ENCODE measurements at places on chromosomes 4 and X.

- no peak for DNase-seq
Observed at GRCh38 chr4:158020176-158020575, 152.6 kb downstream of the GASK1B start.

- DNase-seq, result peak; percentile 29
Observed at GRCh38 chrX:43676971-43677572, 21.0 kb downstream of the MAOA start.

GRCh38 chrX:56066016-56066415 is 166.1 kb upstream of the KLF8 start:
- no peak for DNase-seq

- DNase-seq, result no peak
Observed at GRCh38 chr4:86633854-86634253, 39.7 kb downstream of the PTPN13 start.

DNA sequence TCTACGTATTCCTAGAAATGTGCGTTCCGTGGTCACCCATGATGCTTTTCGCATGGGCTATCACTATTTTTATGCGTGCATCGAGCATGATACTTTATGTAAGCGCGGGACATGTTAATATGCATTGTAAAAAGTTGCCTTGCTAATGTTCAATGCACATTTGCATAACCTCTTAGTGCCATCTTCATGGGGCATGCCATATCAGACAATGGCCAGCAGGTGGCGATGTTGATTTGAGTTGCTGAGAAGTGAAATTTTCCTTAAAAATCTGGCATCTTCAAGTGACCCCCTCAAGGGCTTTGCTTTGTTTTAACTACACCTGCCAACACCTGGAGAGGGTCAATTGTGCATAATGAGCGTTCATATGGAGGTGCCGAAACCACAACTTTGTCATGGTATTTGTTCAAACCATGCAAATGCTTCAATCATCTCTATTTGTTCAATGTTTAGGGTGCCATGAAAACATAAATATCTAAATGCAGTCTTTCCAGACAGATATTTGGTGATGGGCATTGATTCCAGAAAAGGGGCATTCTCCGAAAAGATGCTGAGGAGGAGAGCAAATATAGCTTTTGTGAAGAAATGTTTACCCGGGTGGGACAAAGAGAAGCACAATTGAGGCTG is 833.9 kb upstream of the PRKX start:
- DNase-seq, result peak; percentile 15

DNA sequence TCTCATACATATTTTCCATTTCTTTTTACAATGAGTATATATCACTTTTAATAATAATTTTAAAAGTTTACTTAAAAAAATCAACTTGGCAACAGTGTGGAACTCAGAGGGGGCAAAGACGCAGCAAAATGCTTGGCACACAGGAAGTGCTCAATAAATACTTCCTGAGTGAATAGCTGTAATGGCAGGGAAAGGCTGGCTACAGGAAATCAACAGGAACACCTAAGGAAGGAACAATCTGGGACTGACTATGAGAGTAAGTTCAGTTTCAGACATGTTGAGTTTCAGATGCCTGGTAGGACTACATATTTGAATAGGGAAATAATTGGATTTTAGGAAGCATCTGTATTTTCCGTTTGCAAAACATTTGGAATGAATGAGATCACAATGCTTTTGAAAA is 137.6 kb downstream of the SCLT1 start:
- DNase-seq, result no peak

GRCh38 chr4:152166567-152166966 is 369.3 kb downstream of the FBXW7 start:
- no peak for DNase-seq

GRCh38 chrX:103356858-103357257 is 552 bp downstream of the TCEAL9 start:
- no peak for DNase-seq

- DNase-seq, result no peak
Observed at GRCh38 chrX:41031256-41031967, 53.8 kb upstream of the USP9X start.

DNA sequence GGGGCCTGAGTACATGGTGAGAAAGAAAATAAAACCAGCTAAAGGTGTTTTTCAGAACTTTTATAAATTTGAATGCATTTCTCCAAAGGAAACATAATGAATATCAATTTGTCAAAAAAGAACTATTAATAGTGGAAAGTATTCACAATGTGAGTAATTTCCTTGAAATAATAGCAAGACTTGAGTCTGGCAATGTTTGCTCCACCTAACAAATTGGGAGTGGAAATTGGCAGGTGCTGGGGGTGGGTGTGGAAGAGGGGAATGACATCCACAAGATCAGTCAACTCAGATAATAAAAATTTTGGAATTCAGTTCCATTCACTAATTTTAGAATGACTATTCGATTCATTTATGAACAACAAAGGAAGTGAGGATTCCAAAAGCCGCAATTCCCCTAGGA is 884.8 kb upstream of the SLIT2 start:
- DNase-seq, result no peak

- DNase-seq, result no peak
Observed at GRCh38 chr4:128354205-128354821, 66.7 kb upstream of the PGRMC2 start.

DNA sequence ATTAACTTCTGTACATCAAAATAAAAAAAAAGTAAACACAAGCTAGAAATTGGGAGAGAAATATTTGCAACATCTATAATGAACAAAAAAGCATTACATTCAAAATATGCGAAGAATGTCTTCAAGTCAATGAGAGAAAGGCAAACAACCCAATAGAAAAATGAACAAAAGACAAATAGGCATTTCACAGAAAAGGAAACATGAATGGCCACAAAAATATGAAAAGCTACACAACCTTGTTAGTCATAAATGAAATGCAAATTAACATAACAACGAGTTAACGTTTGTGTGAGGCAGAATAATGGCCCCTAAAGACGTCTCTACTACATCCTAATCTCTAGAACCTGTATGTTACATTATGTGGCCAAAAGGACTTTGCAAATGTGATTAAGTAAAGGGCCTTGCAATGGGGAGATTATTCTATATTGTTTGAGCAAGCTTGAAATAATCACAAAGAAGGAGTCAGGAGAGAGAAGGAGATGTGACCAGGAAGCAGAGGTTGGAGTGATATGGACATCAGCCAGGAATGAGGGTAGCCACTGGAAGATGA is 86.8 kb downstream of the WDFY3 start:
- no peak for DNase-seq

- DNase-seq, result no peak
Observed at GRCh38 chr4:149322203-149322602, 493.4 kb downstream of the IQCM start.

GRCh38 chr4:145315811-145316225 is 135.4 kb upstream of the OTUD4 start:
- DNase-seq, result no peak

DNA sequence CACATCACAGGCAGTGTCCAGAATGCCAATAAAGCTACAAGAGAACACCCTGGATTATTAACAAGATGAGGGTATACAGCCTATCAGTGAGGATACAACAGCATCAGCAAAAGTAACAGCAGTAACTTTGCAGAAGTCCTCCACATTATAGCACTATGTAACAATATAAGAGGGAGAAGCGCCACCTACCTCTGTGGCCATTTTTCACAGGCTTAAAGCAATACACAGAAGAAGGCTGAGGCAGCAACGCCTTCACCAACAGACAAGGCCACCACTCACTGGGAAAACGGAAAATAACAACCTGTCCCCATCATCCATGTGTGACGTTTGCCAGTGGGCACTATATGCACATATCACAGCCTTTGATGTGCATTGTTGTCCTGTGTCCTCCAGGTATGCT is 12.5 kb downstream of the RTL8B start:
- DNase-seq, result no peak

GRCh38 chr4:74023709-74024108 is 14.8 kb downstream of the CXCL3 start:
- DNase-seq, result no peak

- peak; percentile 38 for DNase-seq
Observed at GRCh38 chr4:83138946-83139345, 24.4 kb upstream of the PLAC8 start.

DNA sequence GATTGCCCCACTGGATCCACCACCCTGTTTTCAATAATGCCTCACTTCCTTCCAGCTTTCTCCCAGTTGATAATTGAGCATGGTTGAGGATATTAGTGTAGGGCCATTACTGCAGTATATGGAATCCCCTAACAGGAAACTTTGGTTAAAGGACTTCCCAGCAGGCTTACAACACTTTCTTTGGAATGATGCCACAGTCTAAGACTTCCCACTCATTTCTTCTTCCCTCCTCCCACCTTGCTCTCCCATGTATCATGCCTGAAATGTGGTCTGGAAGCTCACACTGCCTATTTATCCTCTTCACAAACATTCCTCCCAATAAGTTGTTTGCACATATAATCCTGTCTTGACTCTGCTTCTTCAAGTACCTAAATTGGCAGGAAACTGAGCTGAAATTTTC is 863.3 kb downstream of the CENPC start:
- no peak for DNase-seq

DNA sequence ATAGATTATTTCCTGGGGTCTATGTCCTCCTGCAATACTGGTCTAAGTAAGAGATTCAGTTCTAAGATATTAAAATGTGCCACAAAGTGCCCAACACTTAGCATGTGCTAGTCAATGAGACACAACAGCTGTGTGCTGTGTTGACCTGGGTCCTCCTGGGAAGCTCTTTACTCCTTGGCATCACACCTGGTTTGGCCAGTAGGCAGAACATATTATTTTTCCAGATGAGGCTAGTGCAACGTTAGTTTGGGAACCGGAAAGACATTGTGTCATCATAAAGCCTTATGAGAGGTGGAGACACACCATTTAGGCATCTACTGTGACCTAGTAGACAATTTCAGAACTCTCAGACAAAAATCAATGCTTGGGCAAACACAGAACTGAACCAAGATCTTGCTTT is 197.8 kb downstream of the MID1IP1 start:
- no peak for DNase-seq

- no peak for DNase-seq
Observed at GRCh38 chrX:146907391-146908240, 93.1 kb upstream of the CXorf51A start.

GRCh38 chr4:85595098-85595775 is 120.3 kb downstream of the ARHGAP24 start:
- no peak for DNase-seq

DNA sequence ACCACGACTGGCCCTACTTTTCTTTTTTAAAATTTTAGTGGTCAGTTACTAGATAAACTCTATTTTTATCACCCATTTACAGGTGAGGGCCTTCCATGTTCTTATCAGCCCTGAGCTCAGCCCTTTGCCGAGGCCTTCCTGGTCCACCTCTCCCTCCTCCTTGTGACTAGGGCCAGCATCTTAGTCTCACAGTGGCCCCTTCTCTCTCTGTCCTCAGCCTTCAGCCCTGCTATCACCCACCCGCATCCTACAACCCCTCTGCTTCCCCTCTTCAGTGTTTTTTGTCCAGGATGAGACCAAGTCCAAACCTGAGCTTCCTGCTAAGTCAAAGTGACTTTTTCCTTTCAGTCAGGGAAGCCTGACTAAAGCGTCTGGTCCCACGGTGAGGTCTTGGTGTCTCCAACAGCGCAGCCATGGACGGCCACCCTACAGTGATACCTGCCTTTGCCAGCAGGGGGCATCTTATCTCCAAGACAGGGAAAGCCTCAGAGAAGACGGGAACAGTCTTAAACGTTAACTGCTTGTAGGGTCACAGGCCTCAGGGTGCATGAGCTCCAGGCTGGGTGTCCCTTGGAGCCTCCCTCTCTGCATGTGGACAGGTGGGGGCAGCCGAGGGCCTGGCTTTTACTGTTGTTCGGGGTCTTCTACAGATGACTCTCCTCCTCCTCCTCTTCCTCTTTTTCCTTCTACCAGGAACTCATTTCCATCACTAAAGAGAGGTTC is 11.7 kb upstream of the GAGE10 start:
- peak; percentile 69 for DNase-seq

GRCh38 chr4:99305638-99306400 is 15.0 kb upstream of the ADH1A start:
- no peak for DNase-seq

GRCh38 chr4:78937837-78938236 is 1.4 kb downstream of the PAQR3 start:
- no peak for DNase-seq

GRCh38 chrX:8404471-8404870 is 60.2 kb upstream of the VCX3B start:
- no peak for DNase-seq

DNA sequence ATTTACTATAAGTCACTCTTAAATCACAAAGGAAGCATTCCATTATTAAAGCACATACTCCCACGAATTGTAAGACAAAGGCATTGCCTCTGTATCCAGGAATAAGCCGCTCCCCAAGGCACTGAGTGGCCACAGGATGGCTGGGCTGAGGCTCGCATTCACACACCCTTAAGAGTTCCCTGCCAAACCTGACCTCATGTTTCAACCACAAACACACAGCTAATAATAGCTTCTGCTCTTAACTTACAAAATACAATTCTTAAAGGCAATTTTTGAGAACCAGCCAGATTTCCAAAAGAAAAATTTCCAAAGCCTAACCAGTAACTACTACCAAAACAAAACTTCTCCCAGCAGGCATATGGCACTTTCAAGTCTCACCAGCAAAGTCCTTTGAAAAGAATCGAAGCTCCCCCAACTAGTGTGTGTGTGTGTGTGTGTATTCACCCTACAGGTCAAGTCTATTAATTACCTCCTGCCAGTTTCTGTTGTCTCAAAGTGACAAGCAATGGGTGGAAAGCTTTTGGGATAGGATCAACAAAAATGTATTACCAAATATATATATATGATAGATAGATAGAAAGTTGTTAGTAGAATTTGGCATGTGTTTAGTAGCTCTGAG is 36.0 kb downstream of the ARHGAP6 start:
- DNase-seq, result no peak

DNA sequence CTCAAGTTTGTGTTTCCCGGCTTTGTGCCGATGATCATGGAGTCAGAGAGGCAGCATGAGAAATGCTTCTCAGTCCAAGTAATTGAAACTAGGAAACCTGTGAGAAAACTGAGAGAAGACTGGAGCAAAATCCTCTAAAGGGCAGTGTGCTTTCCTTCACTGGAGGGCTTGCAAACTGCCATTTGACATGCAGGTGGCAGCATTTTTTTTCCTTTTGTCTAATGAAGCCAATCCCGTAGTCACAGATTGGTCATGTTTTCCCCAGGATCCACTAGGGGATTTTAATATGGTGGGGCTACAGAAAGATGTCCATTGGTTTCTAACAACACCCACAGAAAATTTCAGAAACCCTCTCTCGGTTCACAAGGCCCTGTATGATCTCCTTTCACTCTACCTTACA is 117.4 kb upstream of the NUDT10 start:
- no peak for DNase-seq

DNA sequence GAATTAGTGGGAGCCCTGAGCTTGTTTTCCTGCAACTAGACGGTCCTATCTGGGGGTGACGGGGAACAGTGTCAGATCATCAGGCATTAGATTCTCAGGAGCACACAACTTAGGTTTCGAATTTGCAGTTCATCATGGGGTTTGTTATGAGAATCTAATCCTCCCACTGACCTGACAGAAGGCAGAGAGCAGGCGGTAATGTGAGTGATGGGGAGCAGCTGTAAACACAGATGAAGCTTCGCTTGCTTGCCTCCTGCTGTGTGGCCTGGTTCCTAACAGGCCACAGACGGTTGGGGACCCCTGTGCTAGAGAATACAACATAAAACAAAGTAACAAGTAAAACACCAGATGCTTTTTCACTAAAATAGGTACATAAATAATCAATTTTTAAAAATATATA is 86.2 kb upstream of the BLTP1 start:
- no peak for DNase-seq

GRCh38 chr4:76498550-76498949 is 63.5 kb downstream of the SHROOM3 start:
- DNase-seq, result no peak

Data from CD4-positive, alpha-beta T cell treated with Interleukin-15 for 4 hours (primary cell).